Pons (tissue), 1 donor: ENCODE measurements at places on chromosomes 4 and X.

DNA sequence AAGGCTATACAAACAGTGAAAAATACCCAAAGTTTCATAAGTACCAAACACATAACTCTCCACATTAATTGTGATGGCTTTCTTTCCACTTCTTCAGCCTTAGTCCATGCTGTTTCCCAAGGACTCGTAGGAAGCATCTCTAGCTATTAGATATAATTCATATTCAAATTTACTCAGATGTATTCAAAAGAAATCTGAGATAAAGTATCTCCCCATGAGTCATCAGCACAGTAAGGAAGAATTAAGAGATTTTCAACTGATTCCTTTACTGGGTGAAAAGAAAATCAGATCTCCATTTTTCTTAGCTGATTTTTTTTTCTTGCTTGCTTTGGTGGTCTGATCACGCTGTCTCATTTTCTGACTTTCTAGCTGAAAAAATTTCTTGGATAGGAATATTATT is 71.7 kb downstream of the MID1 start:
- DNase-seq = no peak

DNA sequence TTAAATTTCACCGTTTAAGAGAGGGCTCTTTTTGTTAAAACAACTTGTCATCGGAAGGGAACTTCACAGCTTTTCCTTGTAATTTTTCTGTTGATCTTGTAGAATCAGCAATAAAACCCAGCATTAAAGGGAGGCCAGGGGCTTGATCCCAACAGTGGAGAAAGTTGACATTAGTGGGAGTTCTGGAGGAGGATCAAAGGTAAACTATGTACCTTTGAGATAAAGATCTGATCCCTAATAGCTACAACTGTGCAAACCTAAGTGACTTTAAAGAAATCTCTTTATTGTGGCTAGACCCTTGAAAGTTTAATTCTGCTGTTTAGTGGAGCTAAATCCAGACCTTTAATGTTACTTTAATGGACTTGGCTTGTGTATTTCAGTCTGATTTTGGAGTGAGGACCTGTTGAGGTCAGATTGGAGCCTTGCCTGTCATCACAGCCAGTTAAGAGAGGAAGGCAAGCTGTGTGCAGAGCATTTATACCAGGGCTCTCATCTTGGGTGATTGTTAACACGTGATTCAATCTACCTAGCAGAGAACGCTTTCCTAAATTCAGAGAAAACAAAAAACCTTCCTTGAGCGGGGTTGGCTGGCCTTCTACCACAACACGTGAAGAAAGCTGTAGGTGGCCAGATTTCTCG is 1.7 kb downstream of the DOCK11 start:
- no peak for DNase-seq

DNA sequence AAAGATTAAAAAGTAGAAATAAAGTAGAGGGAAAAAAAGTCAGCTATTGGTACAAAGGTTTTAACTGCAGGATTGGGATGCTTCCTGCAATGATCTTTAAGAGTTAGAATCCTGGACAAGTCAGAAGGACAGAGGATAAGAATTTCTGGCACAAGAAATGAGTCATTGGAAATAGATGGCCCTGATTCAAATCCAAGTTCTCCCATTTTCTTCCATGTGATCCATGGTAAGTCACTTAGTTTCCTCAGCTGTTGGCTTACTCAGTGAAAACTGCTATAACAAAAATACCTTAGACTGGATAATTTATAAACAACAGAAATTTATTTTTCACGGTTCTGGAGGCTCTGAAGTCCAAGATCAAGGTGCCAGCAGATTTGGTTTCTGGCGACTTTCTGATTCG is 13.3 kb upstream of the TBC1D19 start:
- no peak for DNase-seq

- DNase-seq = no peak
Measured at GRCh38 chr4:83065266-83065665, 30.3 kb downstream of the COPS4 start.

- no peak for DNase-seq
Measured at GRCh38 chr4:23818097-23818885, 71.6 kb downstream of the PPARGC1A start.

- no peak for DNase-seq
Measured at GRCh38 chr4:114563536-114564315, 34.9 kb upstream of the UGT8 start.

GRCh38 chrX:23884427-23885024 is 23.2 kb downstream of the APOO start:
- no peak for DNase-seq

GRCh38 chrX:2483398-2484060 is 17.2 kb downstream of the DHRSX start:
- no peak for DNase-seq

DNA sequence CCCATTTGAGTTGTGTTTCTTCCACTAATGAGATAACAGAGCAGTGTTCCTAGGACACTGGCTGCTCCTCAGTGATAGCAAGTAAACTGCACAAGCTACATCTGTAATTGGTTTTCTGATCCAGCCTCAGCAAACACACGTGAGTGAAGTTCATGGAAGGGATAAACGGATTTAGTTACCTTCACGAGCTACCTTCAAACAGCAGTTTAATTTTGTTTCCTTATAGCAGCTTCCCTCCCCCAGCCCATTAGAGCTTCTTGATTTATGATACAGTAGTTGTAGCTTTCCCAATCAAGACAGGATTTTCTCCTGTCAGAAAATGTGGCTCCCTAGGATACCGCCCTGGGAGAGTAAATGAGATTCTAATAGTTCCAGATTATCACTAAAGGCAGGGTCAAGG is 634.2 kb upstream of the FAT1 start:
- DNase-seq = no peak

DNA sequence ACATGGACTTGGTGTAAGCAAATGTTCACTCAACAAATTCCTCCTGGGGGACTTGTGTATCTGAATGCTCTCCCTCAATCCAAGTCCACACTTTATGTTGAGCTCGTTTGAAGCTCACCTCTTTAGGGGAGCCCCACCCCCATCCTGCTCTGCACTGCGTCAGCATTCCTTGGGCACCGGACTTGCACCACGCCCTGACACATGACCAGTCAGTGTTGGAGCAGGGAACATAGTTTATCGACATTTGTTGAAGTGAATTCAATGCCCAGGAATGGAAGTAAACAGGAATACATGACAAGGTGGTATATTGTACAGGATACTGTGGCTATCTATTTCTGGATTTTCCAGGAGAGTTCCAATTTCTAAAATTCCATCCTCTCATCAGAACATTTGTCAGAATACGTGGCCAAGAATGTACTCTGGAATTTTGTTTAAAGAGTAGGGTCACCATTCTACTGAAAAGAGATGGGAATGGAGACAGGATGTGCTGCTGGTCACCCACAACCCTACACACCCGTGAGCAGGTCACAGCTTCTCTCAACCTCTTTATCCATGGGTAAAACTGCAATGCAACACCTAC is 60.0 kb upstream of the LNX1 start:
- DNase-seq = no peak

- no peak for DNase-seq
Measured at GRCh38 chr4:110637408-110638088, 14.7 kb upstream of the PITX2 start.

DNA sequence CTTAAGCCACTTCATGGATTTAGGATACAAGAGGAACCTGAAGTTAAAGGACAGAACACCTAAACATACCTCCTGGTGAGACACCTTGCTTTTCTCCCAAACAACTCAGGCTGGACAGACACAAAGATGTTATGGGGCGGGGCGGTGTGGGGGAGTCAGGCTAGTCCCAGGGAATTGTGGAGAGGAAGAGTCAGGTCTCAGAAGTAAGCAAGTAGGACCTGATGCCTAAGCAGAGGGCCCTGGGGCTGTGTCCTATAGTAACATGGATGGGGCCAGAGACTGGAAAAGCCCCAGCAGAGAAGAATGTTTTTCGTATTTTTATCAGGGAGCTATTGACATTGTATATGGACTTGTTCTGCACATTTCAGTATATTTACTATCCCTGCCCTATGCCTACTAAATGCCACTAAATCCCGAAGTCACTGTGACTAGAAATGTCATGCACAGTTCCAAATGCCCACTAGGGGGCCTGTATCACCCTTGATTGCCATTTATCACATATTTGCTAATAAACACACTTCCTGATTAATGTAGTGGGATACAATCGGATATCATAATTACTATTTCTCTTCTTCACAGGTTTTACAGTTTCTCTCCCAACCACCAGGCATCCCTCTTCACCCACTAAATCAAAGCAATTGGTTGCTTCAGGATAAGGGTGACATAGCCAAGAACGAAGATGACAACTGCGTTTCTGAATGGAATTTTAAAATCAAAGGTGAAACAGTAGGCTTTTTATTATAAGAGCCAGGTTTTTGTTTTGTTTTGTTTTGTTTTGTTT is 23.8 kb upstream of the ARHGAP10 start:
- DNase-seq = peak; percentile 73

GRCh38 chr4:68599150-68599549 is 23.0 kb upstream of the UGT2B17 start:
- DNase-seq = no peak

DNA sequence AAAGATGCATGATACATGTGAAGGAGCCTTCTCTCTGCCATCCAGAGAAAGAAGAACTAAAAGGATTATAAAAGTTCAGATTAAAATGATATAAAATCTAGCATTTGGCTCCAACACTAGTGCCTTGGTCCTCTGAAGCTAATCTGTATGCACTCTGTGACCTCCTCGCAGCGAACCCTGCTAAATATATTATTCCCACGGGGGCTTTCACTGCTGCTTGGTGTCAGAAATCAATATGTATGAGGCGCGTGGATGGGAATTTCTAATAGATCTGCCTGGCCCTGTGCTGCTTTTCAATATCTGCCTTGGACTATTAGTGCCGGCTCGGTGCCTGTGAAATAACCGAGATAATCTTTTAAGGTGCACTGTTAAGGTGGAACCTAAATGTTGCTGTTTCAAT is 69.7 kb downstream of the CXXC4 start:
- DNase-seq = peak; percentile 55

DNA sequence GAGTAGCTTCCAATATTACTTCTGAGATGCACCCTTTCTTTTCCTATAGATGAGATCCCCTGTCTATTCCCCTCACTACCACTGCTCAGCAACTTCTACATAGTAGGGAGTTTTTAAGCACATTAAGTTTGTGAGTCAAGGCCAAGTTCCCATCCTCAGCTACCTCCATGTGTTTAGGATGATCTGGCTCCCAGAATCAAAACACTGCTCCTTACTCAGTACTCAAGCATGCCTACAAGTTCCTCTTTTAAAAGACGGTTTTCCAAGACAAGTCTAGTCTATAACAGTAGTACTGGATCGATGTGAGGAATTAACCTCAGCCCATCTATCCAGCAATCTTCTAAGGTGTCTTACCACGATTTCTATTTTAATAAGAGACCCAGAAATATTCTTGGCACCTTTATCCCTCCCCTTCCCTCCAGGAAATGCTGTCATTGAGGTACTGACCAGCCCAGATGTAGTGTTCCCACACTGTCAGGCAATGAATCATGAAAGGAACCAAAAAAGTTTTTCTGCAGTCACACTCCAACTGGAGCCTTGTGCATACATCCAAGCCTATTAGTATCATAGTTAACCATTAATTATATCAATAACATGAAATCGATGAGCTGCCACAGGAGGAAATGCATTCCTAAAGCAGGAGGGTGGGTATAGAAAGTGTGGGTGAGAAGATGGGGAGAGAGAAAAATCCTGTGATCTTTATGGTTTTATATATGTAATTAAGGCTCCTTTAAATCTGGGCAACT is 29.6 kb downstream of the AREG start:
- no peak for DNase-seq

DNA sequence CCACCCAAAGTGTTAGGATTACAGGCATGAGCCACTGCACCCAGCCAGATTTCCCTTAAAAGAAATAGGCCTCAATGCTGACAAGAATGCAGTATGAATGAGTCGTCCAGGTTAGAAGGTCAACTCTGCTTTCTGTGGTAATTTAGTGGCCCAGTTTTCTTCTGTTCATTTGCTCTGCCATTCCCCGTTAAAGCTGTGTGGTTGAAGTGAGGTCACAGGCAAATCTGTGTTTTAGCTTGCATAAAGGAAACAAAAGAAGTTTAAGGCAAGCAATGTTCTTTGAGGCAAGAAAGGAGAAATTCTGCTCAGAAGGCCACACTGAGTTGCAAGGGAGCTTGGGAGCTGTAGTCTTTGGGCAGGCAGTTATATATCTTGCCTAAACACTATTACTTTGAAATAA is 176.8 kb downstream of the LARP7 start:
- no peak for DNase-seq

DNA sequence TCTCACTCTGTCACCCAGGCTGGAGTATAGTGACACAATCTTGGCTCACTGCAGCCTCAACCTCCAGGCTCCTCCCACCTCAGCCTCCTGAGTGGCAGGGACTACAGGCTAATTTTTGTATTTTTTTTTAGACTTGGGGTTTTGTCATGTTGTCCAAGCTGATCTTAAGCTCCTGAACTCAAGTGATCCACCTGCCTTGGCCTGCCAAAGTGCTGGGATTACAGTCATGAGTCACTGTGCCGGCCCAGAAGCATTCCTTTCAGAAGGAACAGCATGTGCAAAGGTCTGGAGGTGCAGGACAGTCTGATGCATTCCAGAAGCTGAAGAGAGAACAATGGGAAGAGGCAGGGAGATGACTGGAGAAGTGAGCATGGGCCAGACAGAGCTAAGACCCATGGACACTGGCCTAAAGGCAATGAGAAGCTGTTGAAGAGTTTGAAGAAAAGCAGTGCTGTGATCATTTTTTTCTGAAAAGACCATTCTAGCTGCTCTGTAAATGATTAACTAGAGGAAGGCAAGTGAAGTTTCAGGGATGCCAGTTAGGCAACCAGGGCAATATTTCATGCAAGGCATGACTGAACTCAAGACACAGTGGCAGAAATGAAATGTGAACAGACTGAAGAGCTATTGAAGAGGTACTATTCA is 43.2 kb downstream of the MANBA start:
- no peak for DNase-seq

- no peak for DNase-seq
Measured at GRCh38 chr4:114156371-114156770, 176.9 kb upstream of the ARSJ start.

DNA sequence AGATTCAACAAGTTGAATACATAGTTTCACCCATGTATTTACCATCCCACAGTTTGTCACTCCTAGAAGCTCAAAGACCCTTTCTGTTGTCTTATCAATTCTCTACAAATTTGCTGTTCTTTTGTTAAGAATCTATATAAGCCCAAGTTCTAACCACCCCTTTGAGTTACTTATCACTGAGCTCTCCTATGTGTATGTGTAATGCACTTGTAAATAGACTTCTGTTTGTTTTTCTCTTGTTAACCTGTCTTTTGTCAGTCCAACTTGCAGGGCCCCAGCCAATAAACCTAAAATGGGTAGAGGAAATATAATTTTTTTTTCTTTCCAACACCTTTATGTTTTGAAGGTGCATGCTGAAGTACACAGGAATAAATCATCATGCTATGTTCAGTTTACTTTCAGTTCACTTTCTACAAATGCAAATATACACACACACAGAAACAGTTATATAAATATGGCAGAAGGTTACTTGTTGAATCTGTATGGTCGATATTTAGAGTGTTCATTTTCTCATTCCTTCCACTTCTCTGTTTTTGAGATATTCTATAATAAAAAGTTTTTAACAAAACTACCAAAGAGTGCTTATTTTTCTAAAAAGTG is 22.3 kb upstream of the CLOCK start:
- no peak for DNase-seq

GRCh38 chr4:18192901-18193300 is 171.3 kb upstream of the LCORL start:
- DNase-seq = peak; percentile 31
